Renal cortex interstitium (tissue), 15 donors: ENCODE measurements at places on chromosomes 11 and 22. TPM values are rescaled to one million over a fixed set of nuclear protein-coding genes. Genes with fewer than 3 reads are reported as not detected.

Gene P2RX6
- 1.1 TPM for polyA plus RNA-seq

Gene TBX10
- not detected for polyA plus RNA-seq

Gene OR51A7
- not detected for polyA plus RNA-seq

Gene TRIM48
- not detected for polyA plus RNA-seq

- no peak for DNase-seq
Measured at GRCh38 chr11:121670805-121671282, 218.1 kb upstream of the SORL1-AS1 start.

- DNase-seq, result no peak
Measured at GRCh38 chr22:37684803-37685615, 1.1 kb upstream of the NOL12 start.

DNA sequence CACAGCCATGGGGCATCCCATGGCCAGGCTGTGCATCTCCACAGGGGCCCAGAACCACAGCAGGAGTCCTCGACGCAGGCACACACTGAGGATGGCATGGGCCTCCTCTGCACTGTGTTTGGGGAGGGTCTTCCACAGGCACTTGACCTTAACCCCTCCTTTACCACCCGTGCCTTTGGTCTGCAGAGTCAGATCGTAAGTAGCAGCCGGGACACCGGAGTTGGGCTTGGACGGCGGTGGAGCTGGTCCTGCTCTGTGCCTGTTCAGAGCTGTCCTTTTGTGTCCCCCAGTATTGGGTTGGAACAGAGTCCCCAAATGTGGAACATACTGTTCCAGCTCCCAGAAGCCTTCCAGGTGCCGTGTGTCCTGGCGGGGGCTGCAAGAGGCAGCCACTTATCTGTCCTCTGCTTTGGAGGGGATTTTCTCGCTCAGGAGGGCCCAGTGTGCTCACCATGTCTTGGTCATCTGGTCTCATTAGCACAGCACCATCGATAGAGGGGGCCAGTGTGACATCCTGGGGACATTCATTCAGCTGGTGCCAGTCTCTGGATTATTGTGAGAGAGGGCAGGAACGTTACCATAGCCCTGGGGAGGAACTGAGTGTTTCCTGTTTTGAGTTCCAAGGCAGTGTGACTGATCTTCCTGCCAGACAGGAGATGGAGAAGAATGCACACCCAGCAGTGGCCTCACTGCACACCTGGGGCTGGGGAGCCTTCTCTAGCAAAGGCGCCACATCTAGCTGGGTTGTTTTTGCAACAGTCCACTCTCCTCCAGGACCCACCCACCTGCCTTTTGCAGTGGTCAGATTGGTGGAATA, 12.4 kb downstream of the CRELD2 start:
- no peak for DNase-seq
